ENCODE measurements at places on chromosomes 7 and 10.

GRCh38 chr7:110704225-110704624 lies 386.7 kb upstream of the LRRN3 start:
- no peak overlapping the region for H3K27ac ChIP-seq
- DNase-seq = no peak
- no peaks in the 10 kb centered on the region for H3K36me3 ChIP-seq
- H3K4me3 ChIP-seq = no peak overlapping the region
- H3K27me3 ChIP-seq = no peaks in the 10 kb centered on the region

GRCh38 chr10:87861566-87861952 lies 1.8 kb downstream of the KLLN start:
- H3K27me3 ChIP-seq = no peaks in the 10 kb centered on the region
- H3K36me3 ChIP-seq = no peaks in the 10 kb centered on the region
- peak overlapping the region; percentile 98 for H3K4me3 ChIP-seq

DNA sequence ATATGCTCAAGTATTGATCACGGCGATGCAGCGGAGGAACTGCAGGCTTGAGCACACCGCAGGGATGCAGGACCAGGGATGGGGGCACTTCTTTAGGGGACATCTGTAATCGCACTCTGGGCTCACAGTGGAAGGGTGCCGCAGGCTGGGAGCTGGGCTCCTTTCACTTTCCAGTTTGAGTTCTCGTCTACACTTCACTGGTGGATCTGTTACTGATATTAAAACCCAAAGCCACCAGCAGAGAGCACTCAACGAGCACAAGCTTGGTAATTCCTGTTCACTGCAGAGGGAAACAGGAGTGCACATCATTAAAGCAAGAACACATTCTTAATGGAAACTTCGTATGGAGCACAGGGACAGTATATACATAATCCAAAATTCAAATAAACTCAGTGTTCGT lies 91.3 kb downstream of the PARD3 start:
- no peaks in the 10 kb centered on the region for H3K4me1 ChIP-seq
- no peak overlapping the region for H3K27ac ChIP-seq
- H3K4me3 ChIP-seq = no peak overlapping the region
- DNase-seq = peak; percentile 33

DNA sequence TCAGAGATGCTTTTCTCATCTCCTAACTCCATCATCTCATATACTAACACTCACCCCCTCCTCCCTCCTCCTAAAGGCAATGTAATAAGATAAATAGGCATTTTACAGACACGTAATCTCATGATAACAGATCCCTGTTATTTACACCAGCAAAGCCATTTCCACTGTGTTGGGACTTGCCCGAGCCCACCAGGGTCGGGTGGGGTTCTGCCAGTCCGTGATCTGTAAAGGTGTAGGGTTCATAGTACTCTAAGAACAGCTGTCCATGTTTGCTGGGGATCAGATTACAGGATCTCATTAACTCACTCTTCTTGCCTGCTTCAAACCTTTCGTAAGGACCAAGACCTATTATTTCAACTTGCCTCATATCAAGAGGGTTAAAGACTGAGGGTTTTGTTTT lies 172.4 kb downstream of the FZD1 start:
- DNase-seq = no peak
- H3K36me3 ChIP-seq = no peaks in the 10 kb centered on the region
- H3K4me3 ChIP-seq = no peak overlapping the region
- no peaks in the 10 kb centered on the region for H3K4me1 ChIP-seq
- no peaks in the 10 kb centered on the region for H3K27me3 ChIP-seq

- no peaks in the 10 kb centered on the region for H3K27me3 ChIP-seq
- no peak overlapping the region for H3K27ac ChIP-seq
- DNase-seq = no peak
- no peaks in the 10 kb centered on the region for H3K4me1 ChIP-seq
- H3K36me3 ChIP-seq = no peaks in the 10 kb centered on the region
- no peak overlapping the region for H3K4me3 ChIP-seq
Observed at GRCh38 chr7:116551692-116552091, 26.9 kb downstream of the CAV1 start.

GRCh38 chr10:18196806-18197550 lies 56.8 kb downstream of the CACNB2 start:
- DNase-seq = no peak
- no peaks in the 10 kb centered on the region for H3K27me3 ChIP-seq
- H3K36me3 ChIP-seq = peaks cover 3% of the 10 kb centered on the region
- no peak overlapping the region for H3K4me3 ChIP-seq
- no peak overlapping the region for H3K27ac ChIP-seq

DNA sequence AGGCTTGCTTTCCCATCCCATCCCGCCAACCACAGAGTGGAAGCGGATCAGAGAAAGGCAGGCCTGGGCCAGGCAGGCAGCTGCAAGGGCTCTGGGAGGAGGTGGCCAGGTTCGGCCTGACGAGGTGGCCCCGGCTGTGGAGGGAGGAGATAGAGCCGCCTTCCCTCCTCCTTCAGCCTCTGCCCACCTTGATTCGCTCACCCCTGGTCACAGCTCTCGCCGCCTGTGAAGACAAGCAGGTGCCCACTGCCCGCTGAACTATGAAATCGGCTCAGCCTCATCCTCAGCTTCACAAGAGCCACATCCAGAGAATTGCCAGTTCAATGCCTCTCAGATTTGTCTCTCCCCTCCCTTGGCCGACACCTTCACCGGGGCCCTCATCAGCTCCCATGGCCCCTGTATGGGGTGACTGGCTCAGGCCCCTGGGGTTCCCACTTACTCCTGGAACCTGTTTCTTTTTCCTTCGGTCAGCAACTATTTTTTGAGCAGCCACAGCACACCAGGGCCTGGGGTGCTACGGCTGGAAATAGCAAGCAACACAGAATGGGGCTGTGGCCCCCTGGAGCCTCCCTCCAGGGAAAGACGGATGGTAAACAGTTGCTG lies 80.0 kb upstream of the CHST15 start:
- no peak overlapping the region for H3K27ac ChIP-seq
- DNase-seq = no peak
- H3K27me3 ChIP-seq = no peaks in the 10 kb centered on the region
- H3K4me3 ChIP-seq = no peak overlapping the region
- H3K36me3 ChIP-seq = no peaks in the 10 kb centered on the region
- H3K4me1 ChIP-seq = peaks cover 18% of the 10 kb centered on the region

DNA sequence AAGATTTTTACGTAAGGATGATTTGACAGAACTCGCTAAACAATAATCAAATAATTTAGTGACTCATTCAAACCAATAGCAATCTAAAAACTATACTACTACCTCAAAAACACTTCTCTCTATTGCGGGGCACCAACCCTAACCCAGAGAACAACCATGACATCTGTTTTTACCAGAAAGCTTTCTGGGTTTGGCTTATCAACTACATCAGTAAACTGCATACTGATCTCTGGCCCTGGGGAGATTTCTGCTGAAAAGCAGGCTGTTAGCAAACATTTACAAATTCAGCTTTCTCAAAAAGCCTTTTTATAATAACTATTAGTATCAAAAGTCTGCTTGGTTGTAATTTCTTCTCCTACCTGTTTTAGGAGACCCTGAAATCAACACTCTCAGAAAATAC lies 144.5 kb upstream of the ZWINT start:
- H3K27ac ChIP-seq = no peak overlapping the region
- no peak for DNase-seq
- H3K27me3 ChIP-seq = no peaks in the 10 kb centered on the region
- no peak overlapping the region for H3K4me3 ChIP-seq

- DNase-seq = no peak
- H3K4me1 ChIP-seq = no peaks in the 10 kb centered on the region
- no peaks in the 10 kb centered on the region for H3K27me3 ChIP-seq
- no peak overlapping the region for H3K4me3 ChIP-seq
Observed at GRCh38 chr7:32559480-32559879, 64.2 kb downstream of the AVL9 start.

- H3K36me3 ChIP-seq = no peaks in the 10 kb centered on the region
- no peak overlapping the region for H3K27ac ChIP-seq
- H3K4me3 ChIP-seq = no peak overlapping the region
- H3K4me1 ChIP-seq = no peaks in the 10 kb centered on the region
- no peaks in the 10 kb centered on the region for H3K27me3 ChIP-seq
Observed at GRCh38 chr7:45593121-45593541, 19.0 kb downstream of the ADCY1 start.
